Fibroblast of skin of back (primary cell): ENCODE measurements at places on chromosomes 5 and 9.
A peak's percentile ranks its signal among the peaks of the same experiment; 100 is the strongest.

DNA sequence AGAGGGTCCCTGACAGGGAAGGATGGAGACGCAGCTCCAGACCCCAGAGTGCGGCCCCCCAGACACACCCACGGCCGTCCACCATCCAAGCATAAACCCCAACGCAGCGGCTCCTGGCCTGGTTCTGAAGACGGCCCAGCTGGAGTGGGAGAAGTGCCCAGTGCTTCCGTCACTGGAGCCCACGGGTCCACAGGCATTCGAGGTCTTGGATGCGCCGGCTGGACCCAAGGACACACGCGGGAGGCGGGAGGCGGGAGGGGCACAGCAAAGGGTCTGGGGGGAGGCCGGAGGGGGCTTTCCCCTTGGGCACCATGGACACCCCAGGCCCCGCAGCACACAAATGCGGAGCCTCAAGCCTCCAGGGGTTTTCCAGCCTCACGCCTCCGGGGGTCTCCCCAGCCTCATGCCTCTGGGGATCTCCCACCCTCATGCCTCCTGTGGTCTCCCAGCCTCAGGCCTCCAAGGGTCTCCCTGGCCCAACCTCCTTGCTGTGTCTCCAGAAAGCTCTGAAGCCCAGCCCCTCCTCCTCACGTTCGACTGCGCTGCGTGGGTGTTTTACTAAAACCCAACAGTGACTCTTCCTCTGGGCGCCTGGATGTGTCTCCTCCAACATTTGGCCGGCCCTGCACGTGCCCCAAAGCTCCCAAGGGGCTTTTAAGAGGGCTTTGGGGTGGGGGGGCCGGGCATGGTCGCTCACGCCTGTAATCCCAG, 15.2 kb downstream of the EXD3 start:
- DNase-seq = no peak

DNA sequence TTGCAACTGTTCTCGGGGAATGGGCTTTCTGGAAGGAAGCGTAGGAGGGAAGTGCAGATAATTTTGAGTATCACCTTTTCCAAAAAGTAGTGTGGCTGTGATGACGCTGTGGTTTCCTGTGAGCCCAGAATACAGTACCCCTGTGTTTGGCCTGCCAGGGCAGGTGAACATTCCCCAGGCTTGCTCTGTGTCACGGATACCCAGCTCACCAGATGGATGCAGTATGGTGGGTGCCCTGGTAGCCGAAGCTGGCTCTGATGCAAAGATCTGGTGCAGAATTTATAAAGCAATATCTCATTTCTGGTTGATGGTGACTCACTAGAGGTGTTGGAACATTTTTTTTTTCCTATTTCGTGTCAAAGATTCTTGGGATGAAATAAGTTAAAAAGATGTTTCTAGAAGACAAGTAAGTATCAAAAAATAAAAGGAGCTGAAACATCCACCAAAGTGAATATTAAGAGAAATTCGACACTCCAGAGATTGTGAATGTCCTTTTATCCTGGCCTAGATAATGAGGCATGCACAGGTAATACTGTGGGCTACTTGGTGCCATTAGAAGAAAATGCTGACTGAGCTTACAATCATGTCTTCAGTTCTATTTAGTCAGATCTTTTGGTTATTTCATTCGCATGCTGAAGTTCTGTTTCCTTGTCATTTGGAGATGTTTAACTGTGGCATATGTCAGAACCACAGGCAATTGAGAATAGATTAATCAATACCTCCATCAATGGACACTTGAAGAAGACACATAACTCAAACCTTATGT, 200.1 kb downstream of the GADD45G start:
- DNase-seq = no peak

GRCh38 chr5:134541736-134542376, 16.4 kb downstream of the JADE2 start:
- DNase-seq = peak; percentile 60

- no peak for DNase-seq
Observed at GRCh38 chr9:136542241-136543040, 3.4 kb downstream of the NOTCH1 start.

DNA sequence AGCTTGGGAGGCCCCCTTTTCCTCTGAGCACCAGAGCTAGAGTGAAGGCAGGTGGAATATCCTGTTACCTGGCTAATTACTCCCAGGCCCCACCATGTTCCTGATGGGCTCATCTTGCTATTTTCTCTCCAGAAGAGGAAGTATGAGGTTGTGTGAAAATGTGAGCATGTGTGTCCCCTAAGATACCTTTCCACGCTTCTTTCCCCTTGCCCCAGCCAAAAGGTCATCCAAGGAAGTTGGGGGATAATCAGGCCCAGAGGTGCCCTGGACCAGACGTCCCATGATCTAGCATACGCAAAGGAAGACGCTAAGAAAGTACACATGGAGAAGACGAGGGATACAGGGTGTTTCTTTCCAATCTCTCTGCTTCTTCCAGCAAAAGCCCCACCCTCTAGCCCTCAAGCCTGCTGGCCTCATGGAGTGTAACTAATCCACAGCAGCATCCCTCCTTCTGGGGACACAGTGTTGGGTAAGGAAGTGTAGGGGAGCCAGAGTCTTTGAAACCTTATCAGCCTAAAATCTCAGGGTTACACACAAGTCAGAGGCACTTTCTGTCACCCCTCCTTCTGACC, 115.3 kb downstream of the SLC1A3 start:
- no peak for DNase-seq

- DNase-seq = peak; percentile 91
Observed at GRCh38 chr9:121735065-121735792, 83.8 kb downstream of the DAB2IP start.

GRCh38 chr9:134136118-134136995, 475 bp downstream of the WDR5 start:
- no peak for DNase-seq

GRCh38 chr5:38341641-38342040, 83.3 kb downstream of the EGFLAM start:
- DNase-seq = no peak

- DNase-seq = peak; percentile 64
Observed at GRCh38 chr9:137672907-137673791, 54.3 kb downstream of the EHMT1 start.

DNA sequence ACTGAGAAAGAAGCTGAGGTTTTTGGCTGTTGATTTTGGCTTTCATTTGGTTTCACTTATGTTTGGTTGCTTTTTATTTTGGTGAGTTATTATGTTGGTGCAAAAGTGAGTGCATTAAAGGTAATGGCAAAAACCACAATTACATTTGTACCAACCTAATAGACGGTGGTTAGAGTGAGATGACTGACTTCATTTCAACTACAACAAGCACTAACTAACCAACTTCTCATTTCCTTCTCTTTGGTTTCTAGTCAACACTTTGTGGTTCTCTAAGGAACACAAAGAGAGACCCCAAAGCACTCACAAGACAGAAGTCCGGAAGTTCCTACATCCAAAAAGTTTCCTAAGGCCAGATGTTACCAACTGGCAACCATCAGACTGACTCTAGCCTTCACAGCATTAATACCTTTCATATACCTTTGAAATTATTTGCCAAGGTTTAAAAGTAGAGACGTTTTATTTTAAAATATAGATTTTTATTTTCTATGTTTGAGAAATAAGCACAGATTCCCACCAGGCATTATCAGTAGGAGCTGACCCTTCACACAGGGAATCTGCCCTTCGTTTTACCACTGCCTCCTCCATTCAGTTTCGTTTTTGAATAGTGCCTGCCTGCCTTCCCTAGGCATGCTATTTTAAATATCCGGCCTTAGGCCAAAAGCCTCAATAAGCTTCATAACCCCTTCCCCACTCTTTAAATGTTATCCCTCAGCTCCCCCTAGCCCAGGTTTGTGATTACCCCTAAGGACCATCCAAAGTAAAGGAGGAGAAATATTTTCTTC, 301.1 kb upstream of the PTGER4 start:
- no peak for DNase-seq
